RWPE1 (cell line): ENCODE measurements at places on chromosomes 16 and 17.

DNA sequence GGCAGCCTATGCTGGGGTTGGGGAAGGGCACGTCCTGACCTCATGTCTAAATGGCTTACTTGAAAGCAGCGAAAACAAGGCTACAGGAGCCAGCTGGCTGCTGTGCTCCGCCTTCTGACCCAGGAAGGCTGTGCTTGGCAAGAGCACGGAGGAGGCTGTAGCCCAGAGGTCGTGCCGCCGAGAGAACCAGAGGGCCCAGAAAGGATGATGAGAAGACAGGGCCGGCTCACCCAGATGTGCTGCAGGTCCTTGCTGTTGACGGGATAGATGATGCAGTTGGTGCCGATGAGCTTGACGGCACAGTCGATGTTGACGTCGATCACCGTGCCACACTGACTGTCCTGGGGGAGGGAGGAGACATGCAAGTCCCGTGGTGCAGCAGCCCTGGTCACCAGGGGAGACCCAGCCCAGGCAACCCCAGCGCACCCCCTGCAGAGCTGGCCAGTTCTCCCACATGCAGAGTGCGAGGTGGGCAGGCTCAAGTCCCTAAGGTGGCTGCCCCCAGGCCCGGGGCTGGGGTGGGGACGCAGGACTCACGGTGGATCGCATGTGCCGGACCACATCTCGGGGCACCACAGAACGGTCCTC, 20.7 kb downstream of the SPHK1 start:
- DNase-seq, result no peak

- DNase-seq, result no peak
Measured at GRCh38 chr17:63988741-63989621, 9.2 kb upstream of the PRR29 start.

DNA sequence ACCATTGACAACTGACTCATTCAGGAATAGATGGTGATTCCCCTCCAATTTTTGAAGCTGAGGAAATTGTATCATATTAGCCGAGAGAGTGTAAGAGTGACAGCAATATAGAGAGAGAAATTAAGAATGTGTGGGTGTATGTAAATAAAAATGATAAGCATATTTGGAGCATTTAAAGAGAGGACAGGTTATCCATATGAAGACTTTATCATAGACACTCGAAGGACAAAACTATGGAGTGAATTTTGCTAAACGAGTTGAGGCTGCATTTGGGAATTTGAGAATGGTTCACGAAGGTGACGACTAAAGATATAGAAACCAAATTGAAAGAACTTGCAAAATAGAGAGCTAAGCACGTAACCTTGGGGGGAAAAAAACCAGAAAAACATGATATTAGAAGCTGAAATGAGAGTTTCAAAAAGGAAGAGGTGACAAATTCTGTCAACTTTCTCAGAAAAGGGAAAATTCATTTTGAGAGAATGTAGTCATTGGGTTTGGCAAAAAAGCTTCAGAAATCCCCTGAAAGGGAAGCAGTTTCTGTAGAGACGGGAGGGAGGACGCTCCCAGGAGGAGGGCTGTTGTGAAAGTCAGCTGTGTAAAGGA, 129.7 kb downstream of the KCNJ2 start:
- DNase-seq, result no peak

- DNase-seq, result peak; percentile 87
Measured at GRCh38 chr17:77002103-77003045, 134.2 kb downstream of the MGAT5B start.

DNA sequence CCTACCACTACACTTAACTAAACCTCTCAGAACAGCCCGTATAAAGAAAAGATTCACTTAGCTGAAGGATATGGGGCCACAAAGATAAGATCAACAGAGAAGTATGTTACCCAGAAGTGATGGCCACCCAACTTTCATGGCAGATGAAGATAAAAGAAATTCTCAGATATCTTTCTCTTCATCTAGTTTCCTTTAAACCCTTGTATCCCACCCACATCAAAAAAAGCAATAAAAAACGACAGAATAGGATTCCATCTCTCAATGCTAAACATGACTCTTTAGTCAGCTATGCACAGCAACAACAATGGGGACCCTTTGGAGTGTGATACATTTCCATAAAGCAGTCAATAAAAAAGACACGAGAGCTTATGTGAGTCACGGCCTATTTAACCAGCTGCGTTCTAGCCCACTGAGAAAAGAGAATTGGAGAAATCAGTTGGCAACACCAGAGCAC, 86.6 kb downstream of the SNX11 start:
- no peak for DNase-seq

DNA sequence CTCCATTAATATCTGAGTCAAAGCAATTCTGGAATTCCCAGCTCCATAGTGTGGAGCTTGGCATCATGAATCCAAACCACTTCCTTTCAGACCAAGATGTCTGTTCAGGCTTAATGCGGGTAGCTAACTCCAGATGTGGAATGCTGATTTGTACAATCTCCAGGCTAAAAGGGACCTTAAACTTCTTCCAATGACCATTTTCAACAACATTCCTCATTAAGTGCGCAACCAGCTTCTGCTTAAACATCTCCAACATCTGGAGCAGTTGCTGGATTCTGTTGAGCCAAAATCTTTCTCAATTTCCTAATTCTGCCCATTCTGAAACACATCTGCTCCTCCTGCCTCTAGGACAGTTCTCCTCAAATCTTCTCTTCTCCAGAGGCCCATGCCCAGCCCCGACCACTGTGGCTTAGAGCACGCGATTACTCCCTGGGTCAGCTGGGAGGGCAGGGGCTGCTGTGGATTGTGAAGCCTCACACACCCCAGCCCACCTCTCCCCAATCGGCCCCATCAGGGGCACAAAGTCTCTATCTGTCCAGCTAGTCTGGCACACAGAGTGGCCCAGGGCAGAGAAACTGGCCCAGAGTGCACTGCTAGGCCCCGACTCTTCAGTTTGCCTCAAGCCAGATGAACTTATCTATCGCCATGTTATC, 36.2 kb downstream of the ASPA start:
- no peak for DNase-seq

DNA sequence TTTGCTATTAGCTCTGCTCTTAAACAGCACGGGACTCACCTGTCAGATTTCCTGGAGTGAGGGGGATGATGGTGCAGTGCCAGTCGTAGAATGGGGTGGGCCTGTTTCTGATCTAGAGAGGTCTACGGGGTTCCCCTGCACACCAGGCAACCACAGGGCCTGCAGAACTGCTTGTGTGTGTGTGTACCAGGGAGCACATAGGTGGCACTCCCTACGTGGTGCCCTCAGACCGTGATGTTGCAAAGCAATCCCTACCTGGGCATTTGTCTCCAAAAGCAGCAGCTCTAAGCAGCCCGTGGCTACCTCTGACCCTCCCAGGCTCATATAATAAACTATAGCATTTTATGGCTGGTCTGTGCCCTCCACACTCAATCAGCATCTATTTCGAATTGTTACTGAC, 38.5 kb downstream of the MPRIP start:
- DNase-seq, result no peak

DNA sequence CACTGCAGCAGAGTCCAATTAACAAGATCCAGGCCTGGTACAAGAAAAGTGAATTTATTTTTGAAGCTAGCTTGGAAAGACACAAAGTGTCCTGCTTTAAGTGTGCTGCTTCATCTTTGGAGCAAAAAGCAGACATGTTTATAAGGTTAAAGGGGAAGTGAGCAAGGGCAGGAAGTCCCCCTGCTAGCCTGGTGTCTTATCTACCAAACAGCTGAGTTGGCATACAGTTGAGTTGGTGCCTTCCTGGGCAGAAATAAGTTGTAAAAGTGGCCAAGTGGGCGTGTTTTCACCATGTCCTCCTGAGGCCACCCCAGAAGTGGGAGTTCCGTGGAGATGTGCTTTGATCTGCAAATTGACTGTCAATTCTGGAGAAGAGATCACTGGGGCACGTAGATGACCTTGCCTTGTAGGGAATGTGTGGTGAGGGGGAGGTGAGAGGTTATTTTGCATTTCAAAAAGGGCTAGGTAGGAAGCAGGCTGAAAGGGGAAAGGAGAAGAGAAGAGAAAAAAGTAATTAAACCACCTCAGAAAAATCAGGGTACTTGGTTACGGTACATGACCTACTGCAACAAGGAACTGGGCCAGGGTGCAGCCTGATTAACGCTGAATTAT, 38.3 kb upstream of the HSBP1 start:
- DNase-seq, result no peak

DNA sequence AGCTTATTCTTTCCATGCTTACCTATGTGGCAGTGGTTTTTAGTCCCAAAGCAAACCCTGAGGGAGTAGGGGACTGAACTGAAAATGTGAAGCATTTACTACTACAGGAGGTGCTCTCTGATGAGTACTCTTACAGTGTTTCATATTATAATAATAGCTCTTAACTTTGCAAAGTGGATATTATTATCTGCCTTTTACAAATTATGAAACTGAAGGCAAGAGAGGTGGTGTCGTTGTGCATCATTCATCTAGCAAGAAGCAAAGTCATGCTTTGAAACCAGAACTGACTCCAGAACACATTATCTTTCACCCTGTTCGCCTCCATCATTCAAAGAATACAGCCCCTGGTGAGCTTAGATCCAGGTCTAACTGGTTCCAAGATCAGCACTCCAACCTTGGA, 8.2 kb upstream of the KCNH6 start:
- no peak for DNase-seq

- no peak for DNase-seq
Measured at GRCh38 chr17:63335831-63336230, 110.3 kb downstream of the CYB561 start.

DNA sequence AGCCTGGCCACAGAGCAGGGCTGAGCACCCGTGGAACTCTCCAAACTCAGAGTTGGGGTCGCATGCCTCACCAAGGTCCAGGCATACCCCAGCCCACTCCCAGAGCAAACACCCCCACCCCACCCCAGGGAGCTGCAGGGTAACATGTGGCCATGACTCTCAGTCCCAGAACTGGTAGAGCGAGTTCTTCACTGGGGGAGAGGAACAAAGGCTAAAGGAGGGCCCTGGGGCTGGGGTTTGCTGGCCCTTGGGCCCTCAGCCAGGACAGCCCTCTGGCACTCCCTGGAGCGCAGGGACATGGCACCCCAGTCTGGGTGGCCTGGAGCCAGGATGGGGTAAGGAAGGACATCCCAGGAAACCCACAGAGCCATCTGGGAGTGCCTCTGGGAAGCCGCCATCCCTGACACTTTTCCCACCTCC, 4.2 kb downstream of the HID1 start:
- no peak for DNase-seq

- peak; percentile 54 for DNase-seq
Measured at GRCh38 chr16:53257001-53257400, 177.3 kb upstream of the RBL2 start.

- peak; percentile 49 for DNase-seq
Measured at GRCh38 chr17:29622337-29623282, at the start of gene CORO6. Gene CORO6, minus strand, starts transcription at chr17:29622912. Its CDS starts 1,491 bp downstream, at chr17:29621421.

- peak; percentile 74 for DNase-seq
Measured at GRCh38 chr17:61568219-61569072, 22.6 kb downstream of the NACA2 start.

- no peak for DNase-seq
Measured at GRCh38 chr17:80105762-80106161, 4.4 kb downstream of the GAA start.

GRCh38 chr17:8921147-8921546, 44.4 kb downstream of the PIK3R5 start:
- DNase-seq, result no peak

- no peak for DNase-seq
Measured at GRCh38 chr16:48491517-48491916, 106.3 kb upstream of the SIAH1 start.

GRCh38 chr17:7781429-7781828, 52.6 kb upstream of the KDM6B start:
- no peak for DNase-seq

DNA sequence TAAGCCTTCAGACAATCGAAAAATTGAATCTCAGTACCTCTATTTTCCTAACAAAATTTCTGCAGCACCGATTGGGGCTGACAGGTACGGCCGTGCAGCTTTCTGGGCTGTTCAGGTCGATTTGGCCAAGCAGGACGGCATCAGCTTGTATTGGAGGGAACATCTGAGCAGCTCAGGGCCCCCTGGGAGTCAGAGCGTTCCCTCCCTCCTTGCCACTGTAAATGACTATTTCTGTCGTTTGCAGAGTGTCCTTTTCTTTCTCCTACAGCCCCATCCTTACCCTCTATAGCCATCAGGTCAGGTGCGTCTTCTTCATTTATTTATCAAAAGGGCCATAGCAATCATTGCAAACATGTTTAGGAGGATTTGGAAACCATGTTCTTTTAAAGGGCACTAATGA, 731.1 kb downstream of the WWOX start:
- DNase-seq, result no peak

- DNase-seq, result no peak
Measured at GRCh38 chr17:71117466-71117865, 948.1 kb downstream of the KCNJ2 start.

GRCh38 chr17:21113716-21114115, 13.0 kb upstream of the DHRS7B start:
- DNase-seq, result no peak

GRCh38 chr17:50424996-50425681, 879 bp upstream of the ACSF2 start:
- no peak for DNase-seq

GRCh38 chr17:59437791-59438281, 106.4 kb downstream of the YPEL2 start:
- no peak for DNase-seq

DNA sequence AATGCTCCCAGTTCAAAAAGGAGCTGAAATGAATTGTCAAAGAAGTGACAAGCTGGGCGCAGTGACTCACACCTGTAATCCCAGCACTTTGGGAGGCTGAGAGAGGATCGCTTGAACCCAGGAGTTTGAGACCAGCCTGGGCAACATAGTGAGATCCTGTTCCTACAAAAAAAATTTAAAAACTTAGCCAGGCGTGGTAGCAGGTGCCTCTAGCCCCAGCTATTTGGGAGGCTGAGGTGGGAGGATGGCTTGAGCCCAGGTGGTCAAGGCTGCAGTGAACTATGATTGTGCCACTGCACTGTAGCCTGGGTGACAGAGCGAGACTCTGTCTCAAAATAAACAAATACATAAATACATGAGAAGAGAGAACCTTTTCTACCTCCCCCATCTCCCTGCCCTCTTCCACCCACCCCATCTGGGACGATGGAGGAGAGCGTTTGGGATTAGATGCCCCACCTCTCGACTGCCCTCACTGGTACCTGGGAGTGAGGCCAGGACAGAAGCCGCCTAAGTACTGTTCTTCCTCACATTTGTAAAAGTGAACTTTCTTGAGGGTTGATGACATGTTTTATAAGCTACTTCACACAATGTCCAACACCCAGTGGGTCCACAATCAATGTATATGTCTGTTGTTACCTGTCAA, 2.4 kb downstream of the IL4R start:
- no peak for DNase-seq

DNA sequence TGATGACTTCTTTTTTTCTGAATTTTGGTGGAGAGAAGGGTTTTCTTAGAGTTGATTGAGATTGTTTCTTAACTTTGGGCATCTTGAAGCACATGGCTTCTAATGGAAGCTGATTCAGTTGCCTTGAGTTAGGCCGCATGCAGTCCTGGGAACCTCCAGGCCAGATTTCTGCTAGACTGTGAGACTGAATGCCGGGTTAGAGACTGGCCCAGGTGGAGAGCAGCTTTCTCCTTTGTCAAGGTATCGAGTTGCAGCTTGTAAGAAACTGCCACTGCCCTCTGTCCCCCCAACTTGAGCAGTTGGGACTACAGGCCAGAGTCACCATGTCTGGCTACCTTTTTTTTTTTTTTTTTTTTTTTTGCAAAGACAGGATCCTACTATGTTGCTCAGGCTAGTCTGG, 77.6 kb downstream of the CLEC16A start:
- DNase-seq, result no peak
